Activated CD4-positive, alpha-beta T cell treated with anti-CD3 and anti-CD28 coated beads, Interleukin-2, amount 50 U/mL, for 48 hours (primary cell): ENCODE measurements at places on chromosomes 4 and X.

GRCh38 chr4:26005764-26006163 is 91.7 kb downstream of the SMIM20 start:
- no peak for DNase-seq

GRCh38 chr4:114264877-114265291 is 285.4 kb upstream of the ARSJ start:
- no peak for DNase-seq

DNA sequence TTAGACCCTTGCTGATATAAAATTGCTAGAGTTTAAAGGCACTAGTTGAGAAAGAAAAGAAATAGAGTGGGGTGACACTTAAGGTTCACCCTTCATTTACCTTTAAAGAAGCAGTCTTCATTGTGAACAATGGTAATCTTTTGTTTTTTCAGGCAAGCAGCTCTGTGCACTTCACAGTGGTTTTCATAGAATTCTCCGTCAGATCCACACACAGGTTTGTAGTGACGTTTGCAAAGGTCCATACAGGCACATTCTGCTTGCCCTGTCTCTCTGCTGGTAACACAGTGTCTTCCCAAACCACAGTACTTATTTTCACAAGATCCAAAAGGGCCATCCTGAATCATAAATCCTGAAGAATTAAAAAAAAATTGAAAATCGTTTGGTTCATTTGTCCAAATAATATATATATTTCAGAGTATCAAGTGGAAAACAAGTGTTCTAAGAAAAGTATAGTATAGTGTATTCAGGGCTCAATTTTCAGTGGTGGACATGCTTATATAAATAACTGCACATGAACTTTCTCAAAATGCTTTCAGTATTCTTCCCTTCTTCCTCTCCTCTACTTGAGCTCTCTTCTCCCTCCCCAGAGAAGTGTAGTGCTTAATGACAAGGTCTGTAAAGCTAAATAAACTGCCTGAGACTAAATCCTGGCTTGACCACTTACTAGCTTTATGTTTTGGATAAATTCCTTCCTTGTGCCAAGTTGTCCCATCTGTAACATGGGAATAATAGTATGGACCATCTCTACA is 243.3 kb downstream of the FSTL5 start:
- no peak for DNase-seq

DNA sequence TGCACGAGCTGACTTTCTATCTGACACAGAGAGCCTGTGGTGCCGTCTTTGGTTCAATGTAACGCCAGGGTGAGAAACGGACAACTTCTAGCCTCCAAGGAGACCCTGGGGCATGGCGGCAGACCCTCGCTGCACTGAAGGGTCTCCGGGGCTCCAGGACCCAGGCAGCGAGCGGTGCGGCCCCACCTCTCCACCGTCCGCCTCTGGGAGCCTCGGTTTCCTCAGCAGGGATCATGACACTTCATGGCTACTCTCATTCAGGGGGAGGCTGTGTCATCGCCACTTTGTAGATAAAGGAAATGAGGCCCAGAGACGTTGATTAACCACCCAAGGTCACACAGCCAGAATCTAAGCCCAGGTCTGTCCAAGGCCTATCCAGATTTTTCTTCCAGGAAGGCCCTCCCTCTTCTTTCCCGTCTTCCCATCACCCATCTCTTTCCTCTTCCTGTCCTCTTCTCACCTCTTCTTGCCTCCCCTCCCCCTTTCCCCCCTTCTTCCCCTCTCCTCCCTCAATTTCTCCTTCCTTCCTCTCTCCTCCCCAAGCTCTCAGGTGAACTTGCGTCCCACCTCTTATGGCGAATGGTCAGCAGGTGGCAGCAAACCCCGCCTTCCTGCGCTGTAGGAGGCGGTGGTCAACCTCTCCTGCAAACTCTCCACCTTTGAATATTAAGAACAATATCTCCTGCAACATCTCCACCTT is 69.3 kb upstream of the HMX1 start:
- DNase-seq = no peak

GRCh38 chr4:176778063-176778462 is 14.7 kb downstream of the VEGFC start:
- no peak for DNase-seq

GRCh38 chr4:29047341-29048041 is 1672.7 kb upstream of the PCDH7 start:
- DNase-seq = no peak

DNA sequence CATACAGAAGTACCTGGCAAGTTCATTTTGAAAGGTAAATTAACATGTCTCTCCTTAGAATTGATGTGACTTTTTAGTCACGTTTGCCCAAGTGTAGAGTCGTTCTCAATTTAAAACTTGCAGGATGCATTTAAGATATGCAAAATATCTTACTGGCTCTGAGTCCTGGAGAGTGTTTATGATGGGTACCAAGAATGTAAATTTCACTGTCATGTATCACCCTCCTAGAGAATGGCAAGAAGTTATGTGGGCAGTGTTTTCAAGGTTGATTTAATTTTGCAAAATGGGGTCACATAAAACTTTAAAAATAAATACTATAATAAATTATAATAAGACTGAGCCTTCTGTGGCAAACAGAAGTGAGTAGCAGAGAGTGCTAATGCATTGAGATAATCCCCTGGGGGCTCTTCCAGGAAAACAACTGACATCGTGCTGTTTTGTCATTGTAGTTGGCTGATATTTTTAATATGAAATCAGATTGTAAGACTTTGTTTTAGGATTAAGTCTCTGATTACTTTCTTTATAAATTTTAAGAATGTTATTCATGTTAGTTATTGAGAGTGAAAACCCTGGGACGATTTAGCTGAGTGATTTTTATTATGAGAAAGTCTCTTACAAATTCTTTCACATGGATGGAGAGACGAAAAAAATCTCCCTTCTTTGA is 103.0 kb downstream of the AFF1 start:
- no peak for DNase-seq

GRCh38 chr4:1501754-1502500 is 95.7 kb upstream of the NKX1-1 start:
- DNase-seq = no peak

DNA sequence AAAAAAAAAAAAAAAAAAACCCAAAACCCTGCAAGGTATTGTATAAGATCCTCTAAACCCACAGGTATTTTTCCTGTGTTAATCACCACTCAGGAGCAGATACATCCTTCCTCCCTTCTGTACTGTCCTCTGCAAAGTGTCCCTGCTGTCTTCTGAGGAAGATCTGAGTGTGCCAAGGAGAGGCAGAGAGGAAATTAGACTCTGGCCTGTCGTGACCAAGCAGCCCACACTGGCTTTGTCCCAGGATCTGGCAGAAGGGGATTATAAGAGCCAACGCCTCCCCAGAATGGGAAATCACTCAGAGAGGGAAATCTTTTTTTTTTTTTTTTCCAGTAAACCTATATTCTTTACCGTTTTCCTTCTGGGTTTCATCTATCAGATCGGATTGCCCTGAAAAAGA is 39.6 kb downstream of the PTCHD1 start:
- no peak for DNase-seq

GRCh38 chrX:21479695-21480270 is 105.6 kb downstream of the CNKSR2 start:
- DNase-seq = no peak

DNA sequence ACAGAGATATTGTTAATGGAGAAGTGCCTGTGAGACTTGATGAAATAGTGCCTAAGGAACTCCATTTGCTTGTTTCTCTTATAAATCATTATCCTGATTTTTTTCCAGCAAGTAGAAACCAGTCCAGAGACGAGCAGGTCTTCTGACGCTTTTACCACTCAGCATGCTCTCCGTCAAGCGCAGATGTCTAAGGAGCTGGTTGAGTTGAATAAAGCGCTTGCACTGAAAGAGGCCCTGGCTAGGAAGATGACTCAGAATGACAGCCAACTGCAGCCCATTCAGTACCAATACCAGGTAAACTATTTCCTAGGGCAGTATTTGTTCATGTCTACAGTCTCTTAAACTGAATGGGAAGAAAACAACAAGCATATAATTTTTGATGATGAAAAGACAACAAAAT is 63.6 kb downstream of the KIF4A start:
- no peak for DNase-seq

DNA sequence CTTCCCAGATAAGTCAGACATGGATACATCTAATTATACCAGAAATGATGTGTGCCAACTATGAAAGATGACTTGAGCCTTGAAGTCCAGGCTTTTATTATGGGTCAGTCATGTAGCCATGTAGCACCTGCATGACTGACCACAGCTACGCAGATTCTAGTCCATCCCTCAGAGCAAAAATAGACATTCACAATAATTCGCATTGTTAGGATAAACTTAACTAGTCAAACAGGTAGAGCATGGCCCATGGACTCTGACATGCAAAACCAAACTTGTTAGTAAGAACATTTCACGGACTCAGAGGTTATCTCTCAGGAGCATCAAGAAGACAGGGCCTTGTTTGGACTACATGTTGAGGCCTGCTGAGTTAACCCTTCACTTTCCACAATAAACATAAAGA is 132.6 kb downstream of the PWWP3B start:
- DNase-seq = no peak

DNA sequence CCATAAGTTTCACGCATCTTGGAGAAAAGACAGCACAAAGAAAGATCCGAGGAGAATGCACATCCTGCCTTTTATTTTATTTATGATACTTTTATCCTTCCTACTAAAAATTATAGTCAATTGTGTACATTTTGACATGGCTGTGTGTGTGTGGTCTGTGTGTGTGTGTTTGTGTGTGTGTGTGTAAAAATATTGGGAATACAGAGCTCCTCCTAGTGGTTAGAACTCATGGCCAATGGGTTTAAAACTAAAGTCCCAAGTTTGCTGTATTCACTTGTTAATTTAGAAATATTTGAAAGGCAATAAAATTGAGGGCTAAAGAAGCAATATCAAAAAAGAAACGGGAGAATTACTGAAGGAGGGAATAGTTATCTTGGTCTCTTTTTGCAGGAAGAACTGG is 47.5 kb downstream of the NKX6-1 start:
- no peak for DNase-seq

DNA sequence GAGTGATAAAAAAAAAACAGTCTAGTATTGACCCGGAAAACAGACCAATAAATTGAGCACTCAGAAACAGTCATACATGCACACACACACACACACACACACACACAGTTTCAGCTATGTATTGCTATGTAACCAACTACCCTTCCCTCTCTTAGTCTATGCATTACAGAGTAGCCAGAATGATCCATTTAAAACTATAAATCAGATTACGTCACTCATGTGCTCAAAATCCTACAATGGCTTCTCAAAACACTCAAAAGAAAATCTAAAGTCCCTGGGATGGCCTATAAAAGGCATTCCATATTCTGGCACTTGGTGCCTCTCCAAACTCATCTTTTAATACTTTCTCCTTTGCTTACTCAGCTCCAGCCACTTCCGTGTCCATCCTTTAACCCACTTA is 46.5 kb upstream of the ZIC3 start:
- DNase-seq = no peak
